ENCODE measurements at places on chromosomes 2 and 18.

GRCh38 chr18:35469725-35470124 lies 28.0 kb downstream of the INO80C start:
- no peak for DNase-seq

GRCh38 chr2:66805016-66805865 lies 370.3 kb downstream of the MEIS1 start:
- no peak for DNase-seq

DNA sequence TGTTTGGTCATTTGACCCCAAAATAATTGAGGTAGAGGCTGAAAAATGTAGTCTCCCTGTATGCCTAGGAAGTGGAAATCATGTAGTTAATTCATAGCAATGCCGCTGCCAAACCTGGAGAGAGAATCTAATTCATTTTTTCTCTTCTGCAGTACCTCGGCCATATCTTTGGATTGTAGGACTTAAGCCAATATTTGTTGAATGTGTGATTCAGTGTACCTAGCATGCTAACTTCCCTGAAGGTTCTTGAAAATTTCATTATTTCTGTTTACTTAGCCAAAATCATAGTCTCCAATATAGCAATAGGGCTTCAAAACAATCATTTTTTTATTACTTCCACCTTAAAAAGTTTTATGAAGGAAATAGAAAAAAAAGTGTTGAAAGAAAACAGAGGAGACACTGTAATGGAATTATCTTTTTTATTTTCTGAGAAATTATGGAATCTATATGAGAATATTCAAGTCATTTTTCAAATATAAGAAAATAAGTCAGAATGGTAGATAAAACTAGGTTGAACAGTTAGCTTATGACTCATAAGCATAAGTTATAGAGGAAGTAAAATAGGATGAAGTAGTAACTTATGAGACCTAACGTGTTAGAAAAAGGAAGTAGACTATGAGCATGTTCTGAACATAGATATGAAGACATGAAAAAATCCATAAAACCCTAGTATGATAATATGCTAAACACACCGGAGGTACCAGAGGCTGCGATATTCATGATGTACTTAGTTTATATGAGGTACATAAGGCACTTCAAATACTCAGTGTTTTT lies 35.2 kb upstream of the CDH19 start:
- no peak for DNase-seq

GRCh38 chr18:24657444-24657842 lies 197.0 kb downstream of the HRH4 start:
- no peak for DNase-seq

- DNase-seq, result peak; percentile 62
Measured at GRCh38 chr2:37149626-37150322, 7.0 kb downstream of the EIF2AK2 start.

GRCh38 chr2:34317797-34318196 lies 718.7 kb upstream of the FAM98A start:
- no peak for DNase-seq

DNA sequence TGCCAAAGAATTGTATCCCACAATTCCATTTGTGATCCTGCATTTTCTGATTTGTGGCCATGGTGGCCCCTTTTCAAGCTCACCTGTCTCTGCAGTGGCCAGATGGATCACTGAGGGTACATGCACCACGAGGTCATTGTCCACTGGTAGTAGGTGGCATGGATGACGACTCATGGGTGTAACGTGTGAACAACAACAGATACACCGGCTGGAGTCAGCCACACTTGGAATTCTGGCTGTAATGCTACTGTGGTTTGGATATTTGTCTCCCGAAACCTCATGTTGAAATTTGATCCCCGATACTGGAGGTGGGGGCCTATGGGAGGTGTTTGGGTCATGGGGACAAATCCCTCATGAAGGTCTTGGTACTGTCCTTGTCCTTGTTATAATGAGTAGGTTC lies 102.2 kb upstream of the TAF1B start:
- no peak for DNase-seq

- DNase-seq, result no peak
Measured at GRCh38 chr2:148653437-148653836, 8.9 kb downstream of the EPC2 start.

GRCh38 chr2:60553495-60554073 lies at the start of gene BCL11A:
TSS of gene BCL11A (minus strand) at chr2:60553654. CDS start at chr2:60553270, 384 bp downstream.
- DNase-seq, result no peak

GRCh38 chr2:39062320-39062719 lies 58.5 kb downstream of the SOS1 start:
- no peak for DNase-seq

GRCh38 chr18:50094221-50094773 lies 100.7 kb downstream of the MYO5B start:
- no peak for DNase-seq

DNA sequence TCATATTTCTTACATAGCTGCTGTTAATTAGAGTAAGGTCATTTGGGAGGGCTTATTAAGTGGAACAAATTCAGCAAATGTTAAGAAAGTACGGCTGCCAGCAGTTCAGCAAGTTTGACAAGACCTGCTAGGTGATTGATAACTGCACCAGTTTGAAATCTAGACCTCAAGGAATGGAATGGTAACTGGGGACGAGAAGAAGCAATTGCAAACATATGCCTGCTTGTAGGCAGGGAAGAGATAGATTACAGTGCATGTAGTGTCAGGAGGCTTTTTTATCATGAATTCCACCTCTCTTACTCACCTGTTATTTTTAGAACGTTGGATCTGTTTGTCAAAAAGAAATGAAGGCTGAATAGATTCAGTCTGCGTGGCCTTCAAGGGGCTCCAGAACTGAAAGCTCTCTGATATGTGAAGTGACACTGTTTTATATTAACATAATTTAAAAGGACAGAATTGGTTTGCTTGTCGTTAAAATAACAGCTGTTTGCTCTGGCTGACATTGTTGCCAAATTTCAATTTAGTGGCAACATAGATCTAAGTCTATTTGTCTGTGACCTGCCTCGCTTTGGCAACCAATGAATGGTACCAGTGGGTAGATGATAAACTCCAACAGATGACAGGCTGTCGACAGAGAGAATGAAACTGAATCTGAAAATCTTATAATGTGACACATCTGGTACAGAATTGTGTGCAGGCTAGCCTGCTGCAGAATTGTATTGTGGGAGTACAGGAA lies 199.3 kb downstream of the ZNF407 start:
- peak; percentile 27 for DNase-seq

DNA sequence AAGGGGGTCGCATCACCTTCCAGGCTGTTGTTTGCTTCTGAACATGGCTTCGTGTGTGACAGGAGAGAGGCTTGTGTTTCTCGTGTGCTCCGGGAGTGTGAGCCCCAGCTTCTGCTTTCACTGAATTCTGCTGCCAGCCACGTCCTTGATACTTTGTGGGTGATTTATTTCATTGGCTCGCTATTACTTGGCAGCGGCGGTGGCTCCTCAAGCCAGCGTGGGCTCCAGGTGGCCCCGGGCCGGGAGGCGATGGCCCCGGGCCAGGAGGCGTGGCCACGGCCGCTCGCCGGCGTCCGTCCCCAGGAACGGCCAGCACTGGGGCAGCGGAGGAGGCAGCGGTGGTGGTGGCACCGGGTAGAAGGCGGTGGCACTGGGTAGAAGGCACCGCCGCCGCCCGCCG lies 63.1 kb downstream of the NAPG start:
- no peak for DNase-seq

DNA sequence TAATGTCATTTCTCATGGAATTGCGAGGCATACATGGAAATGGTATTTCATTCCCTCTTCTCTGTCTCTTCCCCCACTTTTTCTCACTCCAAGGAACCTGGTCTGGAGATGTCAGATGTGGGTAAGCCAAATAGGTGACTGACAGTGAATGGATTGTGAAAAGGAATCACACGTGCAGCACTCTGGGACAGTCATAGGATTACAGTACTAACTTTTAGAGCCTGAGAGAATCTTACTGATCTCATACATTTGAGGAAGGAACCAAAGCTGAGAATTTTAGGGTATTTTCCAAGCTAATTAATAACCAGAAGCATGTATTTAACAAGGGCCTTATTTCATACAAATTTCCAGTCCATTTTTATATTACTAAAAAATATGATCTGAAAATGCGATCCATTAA lies 58.1 kb upstream of the ERBB4 start:
- no peak for DNase-seq

GRCh38 chr2:235647877-235648276 lies 154.0 kb downstream of the AGAP1 start:
- DNase-seq, result no peak

GRCh38 chr2:121043061-121043826 lies 241.8 kb downstream of the TFCP2L1 start:
- DNase-seq, result no peak

GRCh38 chr2:45182667-45183295 lies 173.5 kb upstream of the SIX2 start:
- DNase-seq, result no peak

GRCh38 chr2:151905963-151906632 lies 77.9 kb upstream of the ARL5A start:
- no peak for DNase-seq

DNA sequence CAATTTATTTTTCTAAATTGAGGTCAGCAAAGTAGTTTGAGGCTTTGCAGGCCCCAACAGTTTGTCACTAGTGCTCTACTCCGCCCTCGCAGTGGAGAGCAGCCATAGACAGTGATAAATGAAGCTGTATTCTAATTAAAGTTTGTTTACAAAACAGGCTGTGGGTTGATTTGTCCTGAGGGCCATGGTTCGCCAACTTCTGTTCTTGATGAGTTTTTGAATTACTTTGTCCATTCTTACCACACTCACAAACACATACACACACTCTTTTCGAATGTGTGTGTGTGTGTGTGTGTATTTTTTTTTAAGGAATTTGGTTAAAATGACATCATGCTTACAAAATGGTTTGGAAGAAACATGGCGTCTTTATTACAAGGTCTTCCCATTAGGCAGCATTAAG lies 68.6 kb downstream of the MTCL1 start:
- DNase-seq, result no peak

- peak; percentile 98 for DNase-seq
Measured at GRCh38 chr2:112645310-112646101, at the start of gene SLC20A1. TSS of gene SLC20A1 (plus strand) at chr2:112645939. CDS start at chr2:112646829, 890 bp downstream.

- no peak for DNase-seq
Measured at GRCh38 chr18:10951631-10952544, 197.5 kb downstream of the PIEZO2 start.

GRCh38 chr2:5932556-5933469 lies 240.6 kb downstream of the SOX11 start:
- DNase-seq, result no peak

DNA sequence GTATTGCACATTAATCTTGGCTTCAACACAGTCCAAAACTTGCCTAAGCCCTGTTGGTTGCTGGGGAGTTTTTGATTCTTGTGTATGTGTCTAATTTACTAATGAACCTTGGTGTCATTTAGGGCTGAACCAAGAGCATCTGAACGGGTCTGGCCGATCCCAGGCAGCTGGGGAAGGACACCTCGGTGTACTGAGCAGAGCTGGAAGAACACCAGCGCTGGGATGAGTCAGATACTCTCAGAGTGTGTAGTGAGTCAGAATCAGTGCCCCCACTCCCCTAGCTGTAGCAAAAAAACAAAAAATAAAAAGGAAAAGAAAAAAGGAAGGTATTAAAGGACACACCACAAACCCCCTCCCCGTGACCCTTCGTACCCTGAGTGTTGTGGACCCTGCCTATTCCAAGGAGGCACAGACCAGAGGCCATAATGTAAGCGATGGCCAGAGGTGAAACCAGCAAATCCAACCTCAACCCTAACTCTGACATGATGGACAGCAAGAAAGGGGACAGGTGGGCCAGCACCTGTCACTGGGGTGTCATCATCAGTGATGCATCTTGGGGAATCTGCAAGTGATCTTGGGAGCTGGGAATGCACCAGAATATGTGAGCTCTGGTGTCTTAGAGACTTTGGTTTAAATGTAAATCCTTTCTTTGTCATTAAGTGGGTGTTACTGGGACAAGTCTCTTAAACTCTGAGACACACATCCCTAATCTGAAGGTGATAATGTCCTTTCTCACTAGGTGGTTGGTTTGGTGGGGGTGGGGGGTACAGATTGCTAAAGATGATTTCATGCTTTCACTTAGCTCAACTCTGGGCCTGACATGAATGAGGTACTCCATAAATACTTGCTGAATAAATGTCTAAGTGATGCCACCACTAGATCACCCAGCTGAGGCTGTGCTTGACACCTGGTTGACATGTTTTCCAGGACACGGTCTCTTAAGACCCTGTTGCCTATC lies 34.2 kb upstream of the NCOA1 start:
- DNase-seq, result no peak

DNA sequence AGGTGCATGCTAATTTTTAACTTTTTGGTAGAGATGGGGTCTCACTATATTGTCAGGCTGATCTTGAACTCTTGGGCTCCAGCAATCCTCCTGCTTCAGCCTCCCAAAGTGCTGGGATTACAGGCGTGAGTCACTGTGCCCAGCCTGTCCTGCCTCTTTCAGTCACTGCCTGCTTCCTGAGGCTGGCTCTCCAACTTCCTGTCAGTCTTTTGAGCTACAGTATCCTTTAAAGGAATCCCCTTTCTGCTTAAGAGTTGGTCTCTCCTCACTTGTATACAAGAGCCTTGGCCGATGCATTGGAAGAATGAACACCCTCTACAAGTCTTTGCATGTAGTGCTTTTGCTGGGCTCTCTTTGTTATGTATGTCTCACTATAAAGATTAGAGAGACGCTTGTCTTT lies 88.4 kb upstream of the SMAD2 start:
- no peak for DNase-seq

DNA sequence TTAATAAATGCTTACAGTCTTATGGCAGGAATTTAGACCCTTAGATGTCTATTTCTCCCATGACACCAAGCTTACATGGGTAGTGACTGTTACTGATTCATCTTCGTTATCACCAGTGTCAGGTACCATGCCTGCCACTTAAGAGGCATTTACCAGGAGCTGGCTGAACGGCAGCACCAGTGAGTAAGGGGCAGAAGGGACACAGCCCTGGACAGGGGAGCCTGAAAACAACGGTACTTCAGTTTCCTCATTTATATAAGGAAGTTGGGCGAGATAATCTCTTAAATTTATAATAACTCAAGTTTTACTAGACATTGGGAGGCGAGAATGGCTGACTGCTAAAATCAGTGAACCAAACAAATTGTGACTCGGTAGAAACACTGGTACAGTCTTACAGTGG lies 1.2 kb downstream of the COA5 start:
- DNase-seq, result no peak

- no peak for DNase-seq
Measured at GRCh38 chr2:121605820-121606733, 43.2 kb downstream of the CLASP1 start.

GRCh38 chr2:219492575-219492974 lies 6.1 kb upstream of the GMPPA start:
- DNase-seq, result no peak

GRCh38 chr18:13218368-13218991 lies at the start of gene LDLRAD4:
TSS of gene LDLRAD4 (plus strand) at chr18:13218760.
- peak; percentile 20 for DNase-seq

Measured in CD4-positive, CD25-positive, alpha-beta regulatory T cell (primary cell).